ENCODE measurements at places on chromosomes 11 and 22.

DNA sequence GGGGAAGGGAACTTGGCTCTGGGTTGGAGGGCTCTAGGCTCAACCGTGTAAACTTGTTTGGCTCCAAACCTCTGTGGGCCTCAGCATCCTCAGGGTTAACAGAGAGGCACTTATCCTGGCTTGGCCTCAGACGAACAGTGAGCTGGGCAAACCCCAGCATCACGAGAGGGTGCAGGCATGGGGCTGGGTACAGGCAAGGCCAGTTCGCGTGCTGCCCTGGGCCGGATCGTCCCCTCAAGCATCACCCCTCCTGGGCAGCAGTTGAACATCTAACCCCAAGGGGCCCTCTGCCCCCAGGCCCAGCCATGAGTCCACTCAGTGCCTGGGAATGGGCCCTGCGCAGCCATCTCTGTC lies 1.9 kb downstream of the EHBP1L1 start:
- no peak for ATAC-seq
- peak overlapping the region; percentile 89 for H3K27ac ChIP-seq
- peak overlapping the region; percentile 94 for H3K4me3 ChIP-seq
- H3K4me1 ChIP-seq: peaks cover 16% of the 10 kb centered on the region
- H3K36me3 ChIP-seq: peaks cover 95% of the 10 kb centered on the region
- no peaks in the 10 kb centered on the region for H3K27me3 ChIP-seq

GRCh38 chr11:102577723-102578122 lies 47.2 kb upstream of the MMP7 start:
- no peak overlapping the region for H3K27ac ChIP-seq
- no peak overlapping the region for H3K4me3 ChIP-seq
- ATAC-seq: peak; percentile 33
- no peaks in the 10 kb centered on the region for H3K36me3 ChIP-seq
- H3K4me1 ChIP-seq: peaks cover 13% of the 10 kb centered on the region
- H3K27me3 ChIP-seq: no peaks in the 10 kb centered on the region

DNA sequence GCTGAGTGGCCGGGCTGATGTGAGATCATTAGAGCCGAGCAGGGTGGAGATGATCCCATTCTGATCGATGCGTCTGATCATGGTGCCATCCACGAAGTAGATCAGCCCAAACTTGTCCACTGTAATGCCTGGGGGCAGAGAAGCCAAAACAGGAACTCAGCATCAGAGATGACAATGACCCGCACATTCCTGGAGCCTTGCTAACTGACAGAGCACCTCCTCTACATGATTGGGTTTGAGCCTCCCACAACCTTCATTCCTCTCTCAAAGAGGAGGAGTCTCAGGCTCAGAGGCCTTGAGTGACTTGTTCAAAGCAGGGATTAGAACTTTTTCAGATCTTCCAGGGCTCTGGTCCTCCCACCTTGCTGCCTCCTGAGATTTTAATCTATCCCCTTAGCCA lies 133.7 kb upstream of the NARS2 start:
- no peak overlapping the region for H3K4me3 ChIP-seq
- no peaks in the 10 kb centered on the region for H3K4me1 ChIP-seq
- ATAC-seq: no peak
- no peaks in the 10 kb centered on the region for H3K36me3 ChIP-seq
- H3K27me3 ChIP-seq: peaks cover 7% of the 10 kb centered on the region
- H3K27ac ChIP-seq: no peak overlapping the region

- no peaks in the 10 kb centered on the region for H3K4me1 ChIP-seq
- H3K27me3 ChIP-seq: no peaks in the 10 kb centered on the region
- ATAC-seq: no peak
- H3K4me3 ChIP-seq: no peak overlapping the region
- no peaks in the 10 kb centered on the region for H3K36me3 ChIP-seq
- no peak overlapping the region for H3K27ac ChIP-seq
Observed at GRCh38 chr11:105168457-105168856, 28.9 kb upstream of the CARD18 start.

GRCh38 chr11:102495161-102496042 lies 35.1 kb downstream of the MMP7 start:
- peaks cover 2% of the 10 kb centered on the region for H3K27me3 ChIP-seq
- H3K4me1 ChIP-seq: peaks cover 8% of the 10 kb centered on the region
- H3K27ac ChIP-seq: peak overlapping the region; percentile 25
- no peaks in the 10 kb centered on the region for H3K36me3 ChIP-seq
- peak overlapping the region; percentile 25 for H3K4me3 ChIP-seq

GRCh38 chr11:83205608-83206185 lies 12.2 kb downstream of the ANKRD42 start:
- no peak overlapping the region for H3K4me3 ChIP-seq
- H3K4me1 ChIP-seq: no peaks in the 10 kb centered on the region
- peaks cover 22% of the 10 kb centered on the region for H3K36me3 ChIP-seq

- no peak for ATAC-seq
- no peak overlapping the region for H3K4me3 ChIP-seq
- H3K36me3 ChIP-seq: peaks cover 10% of the 10 kb centered on the region
- H3K27ac ChIP-seq: no peak overlapping the region
- H3K4me1 ChIP-seq: peaks cover 9% of the 10 kb centered on the region
Observed at GRCh38 chr11:125170001-125170509, 5.5 kb downstream of the PKNOX2 start.

- H3K36me3 ChIP-seq: peaks cover 36% of the 10 kb centered on the region
- H3K27me3 ChIP-seq: no peaks in the 10 kb centered on the region
- H3K4me1 ChIP-seq: peaks cover 31% of the 10 kb centered on the region
- no peak for ATAC-seq
Observed at GRCh38 chr11:74015919-74016684, 7.2 kb upstream of the UCP3 start.

GRCh38 chr22:28948424-28948823 lies 65.1 kb downstream of the ZNRF3 start:
- H3K4me3 ChIP-seq: no peak overlapping the region
- no peak overlapping the region for H3K27ac ChIP-seq
- peaks cover 7% of the 10 kb centered on the region for H3K36me3 ChIP-seq
- peaks cover 55% of the 10 kb centered on the region for H3K27me3 ChIP-seq
- H3K4me1 ChIP-seq: no peaks in the 10 kb centered on the region

DNA sequence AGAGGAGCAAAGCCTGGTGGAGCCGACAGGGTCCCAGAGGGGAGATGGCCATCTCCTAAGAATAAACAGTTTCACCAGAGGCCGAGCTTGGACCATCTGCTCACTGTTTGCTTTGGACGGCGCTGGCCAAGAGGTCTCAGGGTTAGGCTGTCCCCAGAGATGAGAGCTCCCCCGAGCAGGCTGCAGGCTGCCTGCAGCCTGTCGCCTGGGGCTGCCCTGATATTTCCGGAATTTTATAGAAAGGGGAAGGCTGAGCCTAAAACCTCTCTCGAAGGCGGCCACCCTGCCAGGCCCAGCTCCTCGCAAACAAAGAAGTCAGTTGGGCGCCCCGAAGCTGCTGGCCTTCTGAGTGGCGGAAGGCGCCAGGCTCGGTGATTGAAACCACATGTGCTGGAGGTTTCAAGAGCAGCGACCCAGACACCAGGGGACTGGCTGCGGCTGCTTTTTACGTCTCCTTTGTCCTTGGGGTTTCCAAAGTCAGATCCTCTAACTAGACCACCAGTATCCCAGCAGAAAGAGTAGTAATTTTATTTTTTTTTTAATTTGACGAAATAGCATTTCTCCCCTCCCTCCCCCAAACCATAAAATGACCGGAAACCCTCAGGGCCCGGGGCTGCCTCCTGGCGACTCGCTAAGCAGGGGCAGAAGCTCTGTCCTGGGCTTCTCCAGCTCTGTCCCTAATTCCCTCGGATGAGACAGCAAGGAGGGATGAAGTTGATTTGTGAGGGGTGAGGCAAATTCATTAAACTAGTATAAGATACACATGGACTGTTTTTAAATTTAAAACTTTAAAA lies 57.4 kb downstream of the CLMP start:
- H3K4me1 ChIP-seq: no peaks in the 10 kb centered on the region
- H3K4me3 ChIP-seq: no peak overlapping the region
- no peak overlapping the region for H3K27ac ChIP-seq
- no peak for ATAC-seq
- no peaks in the 10 kb centered on the region for H3K36me3 ChIP-seq

DNA sequence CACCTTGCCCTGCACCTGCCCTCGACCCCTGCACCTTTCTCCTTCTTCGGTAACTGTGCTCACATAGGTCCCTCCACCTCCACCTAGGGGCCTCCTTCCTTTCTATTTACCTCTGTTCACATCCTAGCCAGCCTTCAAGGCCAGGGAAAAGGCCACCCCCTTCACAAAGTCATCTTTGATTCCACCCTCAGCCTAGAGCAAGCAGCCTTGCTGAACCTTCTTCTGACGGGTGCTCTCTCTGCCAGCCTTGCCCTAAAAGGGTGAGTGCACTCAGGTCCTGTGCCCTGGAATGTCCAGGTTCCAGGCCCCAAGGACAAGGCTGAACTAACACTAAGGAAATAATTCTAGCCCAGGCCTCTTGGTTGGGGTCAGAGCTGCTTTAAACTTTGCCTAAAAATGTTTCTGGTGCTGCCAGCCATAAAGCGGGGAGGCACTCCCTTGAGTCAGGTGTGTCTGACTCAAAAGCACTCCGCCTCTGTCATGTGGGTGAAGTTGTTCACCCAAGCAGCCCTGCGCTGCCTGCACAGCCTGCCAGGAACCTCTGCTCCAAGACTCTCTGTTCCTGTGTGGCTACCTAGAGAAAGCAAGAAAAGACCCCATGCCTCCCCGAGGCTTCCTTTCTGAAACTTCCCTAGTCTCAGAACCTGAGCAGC lies 9.2 kb upstream of the FAM83F start:
- H3K4me1 ChIP-seq: no peaks in the 10 kb centered on the region
- no peak overlapping the region for H3K27ac ChIP-seq
- ATAC-seq: peak; percentile 61
- H3K27me3 ChIP-seq: peaks cover 3% of the 10 kb centered on the region

- no peak overlapping the region for H3K27ac ChIP-seq
- no peaks in the 10 kb centered on the region for H3K36me3 ChIP-seq
- H3K4me1 ChIP-seq: no peaks in the 10 kb centered on the region
- no peak overlapping the region for H3K4me3 ChIP-seq
- no peak for ATAC-seq
- H3K27me3 ChIP-seq: peaks cover 4% of the 10 kb centered on the region
Observed at GRCh38 chr11:105220121-105220520, 80.6 kb upstream of the CARD18 start.

DNA sequence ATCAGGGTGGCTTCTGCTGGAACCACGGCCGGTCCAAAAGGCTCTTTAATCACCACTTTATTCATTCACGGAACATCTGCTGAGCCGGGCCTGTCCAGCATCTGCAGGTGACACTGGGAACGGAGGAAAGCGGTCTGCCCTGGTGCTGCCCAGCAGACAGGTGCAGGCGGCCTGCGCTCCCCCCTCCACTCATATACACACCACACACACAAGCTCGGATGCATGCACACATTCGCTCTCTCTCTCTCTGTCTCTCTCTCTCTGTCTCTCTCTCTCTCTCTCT lies 736.9 kb downstream of the BRD1 start:
- H3K4me3 ChIP-seq: no peak overlapping the region
- no peaks in the 10 kb centered on the region for H3K36me3 ChIP-seq
- no peak overlapping the region for H3K27ac ChIP-seq
- no peaks in the 10 kb centered on the region for H3K27me3 ChIP-seq
- ATAC-seq: no peak

GRCh38 chr11:60183591-60184205 lies 815 bp upstream of the MS4A6A start:
- ATAC-seq: no peak
- no peaks in the 10 kb centered on the region for H3K36me3 ChIP-seq
- no peak overlapping the region for H3K27ac ChIP-seq
- H3K27me3 ChIP-seq: peaks cover 28% of the 10 kb centered on the region
- no peaks in the 10 kb centered on the region for H3K4me1 ChIP-seq
- H3K4me3 ChIP-seq: no peak overlapping the region

DNA sequence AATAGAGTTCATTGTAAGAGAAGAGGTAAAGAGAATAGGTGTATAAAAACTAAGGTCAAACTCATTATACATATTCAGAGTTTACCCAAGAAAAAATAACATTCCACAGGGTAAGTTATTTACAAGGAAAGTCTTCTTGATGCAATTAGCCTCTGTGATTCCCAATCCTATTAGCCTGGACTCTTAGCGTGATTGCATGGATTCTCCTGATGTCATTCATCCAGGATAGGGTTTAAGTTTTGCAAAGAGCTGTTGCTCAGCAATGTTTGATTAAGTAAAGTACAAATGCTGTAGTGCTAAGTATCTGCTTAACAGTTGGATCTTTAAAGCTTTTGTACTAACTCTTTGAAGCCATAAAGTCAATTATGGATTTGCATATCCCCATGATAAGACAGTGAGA lies 767.8 kb upstream of the LUZP2 start:
- no peaks in the 10 kb centered on the region for H3K27me3 ChIP-seq
- no peaks in the 10 kb centered on the region for H3K4me1 ChIP-seq
- no peaks in the 10 kb centered on the region for H3K36me3 ChIP-seq
- H3K4me3 ChIP-seq: no peak overlapping the region

- no peaks in the 10 kb centered on the region for H3K36me3 ChIP-seq
- no peaks in the 10 kb centered on the region for H3K27me3 ChIP-seq
- no peak overlapping the region for H3K4me3 ChIP-seq
- no peaks in the 10 kb centered on the region for H3K4me1 ChIP-seq
- H3K27ac ChIP-seq: no peak overlapping the region
- no peak for ATAC-seq
Observed at GRCh38 chr11:129700701-129701100, 114.9 kb upstream of the TMEM45B start.

DNA sequence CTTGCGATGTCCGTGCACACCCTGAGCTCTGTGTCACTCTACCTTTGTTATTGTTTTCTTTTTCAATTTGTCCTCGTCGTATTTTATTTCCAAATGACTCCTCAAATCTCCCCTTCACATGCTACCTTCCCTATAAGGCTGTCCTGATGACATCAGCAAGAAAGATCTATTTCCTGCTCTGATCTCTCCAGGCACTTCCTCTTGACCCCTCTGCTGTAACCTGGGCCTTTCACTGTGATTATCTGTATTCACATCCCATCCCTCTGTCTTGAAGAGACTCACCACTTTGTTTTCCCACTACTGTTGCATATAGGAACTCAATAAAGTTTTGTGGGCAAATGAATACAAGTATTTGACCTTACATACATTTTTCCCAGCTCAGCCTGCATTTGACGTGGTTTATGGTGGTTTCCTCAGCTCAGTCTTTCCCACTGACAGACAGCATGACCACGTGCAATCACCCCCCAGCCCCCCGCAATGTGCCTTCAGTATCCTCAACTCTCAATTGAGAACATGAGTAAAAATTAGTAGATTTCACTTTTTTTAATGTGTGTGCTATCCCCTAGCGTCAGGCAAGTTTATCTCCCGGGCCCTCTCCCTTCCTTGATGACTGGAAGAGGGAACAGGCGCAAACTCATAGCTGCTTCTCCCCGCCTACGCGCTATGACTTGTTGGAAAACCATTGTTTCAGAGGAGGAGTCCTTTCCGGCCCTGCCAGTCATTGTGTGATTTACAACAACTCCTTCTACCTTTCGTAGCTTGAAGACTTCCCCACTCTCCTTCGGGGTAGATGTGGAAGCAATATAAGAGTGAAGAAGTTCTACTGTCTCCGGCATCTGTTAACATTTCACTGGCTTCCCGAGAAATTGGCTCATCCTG lies 498.5 kb downstream of the NTM start:
- H3K4me3 ChIP-seq: no peak overlapping the region
- no peaks in the 10 kb centered on the region for H3K36me3 ChIP-seq

DNA sequence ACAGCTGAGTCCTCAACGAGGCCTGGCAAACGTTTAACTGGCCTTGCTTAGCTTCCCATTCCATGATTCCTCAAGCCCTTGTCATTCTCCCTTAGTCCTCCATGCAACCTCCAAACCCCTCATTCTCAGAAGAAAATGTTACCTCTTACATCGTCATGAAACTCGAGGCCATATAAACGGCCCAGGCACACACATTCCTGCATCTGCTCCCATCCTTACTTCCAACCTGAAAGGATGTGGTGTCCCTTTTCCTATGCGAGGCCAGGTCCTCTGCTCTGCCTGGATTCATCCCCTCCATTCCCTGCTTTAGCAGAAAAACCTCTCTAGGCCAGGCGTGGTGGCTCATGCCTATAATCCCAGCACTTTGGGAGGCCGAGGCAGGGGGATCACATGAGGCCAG lies 9.0 kb downstream of the MPZL3 start:
- ATAC-seq: no peak
- H3K27me3 ChIP-seq: no peaks in the 10 kb centered on the region
- peaks cover 86% of the 10 kb centered on the region for H3K36me3 ChIP-seq
- H3K4me3 ChIP-seq: peak overlapping the region; percentile 92
